GM04504 (cell line): ENCODE measurements at places on chromosomes 7 and 10.

DNA sequence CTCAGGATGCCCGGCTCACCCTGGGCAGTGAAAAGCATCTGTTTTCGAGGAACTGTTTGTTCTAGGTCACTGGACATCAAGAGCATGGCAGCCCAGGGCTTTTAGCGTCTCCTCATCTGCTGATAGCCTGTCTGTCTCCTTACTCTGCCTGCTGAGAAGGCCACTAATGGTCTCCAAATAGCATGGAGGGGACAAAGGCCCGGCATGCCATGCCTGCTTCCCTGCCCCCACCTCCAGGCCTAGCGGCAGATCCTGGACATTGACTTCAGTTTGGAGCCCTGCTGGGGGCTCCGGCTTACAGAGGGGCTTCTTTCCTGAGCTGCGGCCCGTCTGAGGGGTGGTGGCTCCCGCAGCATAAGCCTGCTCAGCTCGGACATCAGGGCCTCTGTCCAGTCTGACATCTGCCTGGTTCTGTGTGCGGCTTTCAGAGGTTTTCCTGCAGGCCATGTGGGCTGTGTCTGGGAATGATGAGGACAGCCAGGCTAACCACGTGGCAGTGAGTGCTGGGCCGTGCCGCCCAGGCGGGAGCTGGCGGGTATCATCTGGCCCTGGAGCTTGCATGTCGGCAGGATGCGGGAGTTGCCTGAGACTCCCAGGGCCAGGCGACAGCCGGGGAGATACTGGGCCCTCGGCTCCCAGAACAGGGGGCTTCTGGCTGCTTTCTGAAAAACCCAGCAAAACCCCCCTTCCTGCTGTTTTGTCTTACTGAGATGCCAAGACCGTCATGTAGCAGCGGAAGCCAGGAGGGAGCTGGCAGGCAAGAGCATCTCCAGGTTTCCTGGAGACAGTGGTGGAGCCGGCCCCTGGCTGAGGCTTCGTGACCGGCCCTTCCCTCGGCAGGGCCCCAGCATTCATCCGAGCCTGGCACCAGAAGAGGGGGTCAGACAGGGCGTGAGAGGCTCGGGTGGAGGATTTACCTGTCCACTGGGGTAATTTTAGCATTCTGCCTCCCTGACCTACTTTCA, 9.2 kb downstream of the PFKFB3 start:
- DNase-seq: no peak

DNA sequence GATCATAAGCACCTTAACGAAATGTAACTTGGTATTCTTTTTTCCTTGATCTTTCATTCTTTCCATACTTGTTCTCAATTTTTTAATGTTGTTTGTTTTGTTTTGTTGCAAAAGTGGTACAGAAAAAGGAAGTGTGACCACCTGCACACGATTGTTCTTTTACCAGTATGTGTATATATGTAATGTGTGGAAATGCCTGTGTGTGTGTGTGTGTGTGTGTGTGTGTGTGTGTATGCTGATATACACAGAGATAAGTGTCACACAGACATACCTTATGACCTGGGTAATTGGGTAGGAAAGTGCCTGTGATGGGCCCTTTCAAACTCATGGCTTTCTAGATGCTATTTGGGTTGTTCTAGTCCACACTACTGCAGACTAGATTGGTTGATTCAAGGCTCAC, 14.0 kb downstream of the INHBA start:
- DNase-seq: no peak

GRCh38 chr7:69653806-69654205, 55.5 kb downstream of the AUTS2 start:
- DNase-seq: no peak

DNA sequence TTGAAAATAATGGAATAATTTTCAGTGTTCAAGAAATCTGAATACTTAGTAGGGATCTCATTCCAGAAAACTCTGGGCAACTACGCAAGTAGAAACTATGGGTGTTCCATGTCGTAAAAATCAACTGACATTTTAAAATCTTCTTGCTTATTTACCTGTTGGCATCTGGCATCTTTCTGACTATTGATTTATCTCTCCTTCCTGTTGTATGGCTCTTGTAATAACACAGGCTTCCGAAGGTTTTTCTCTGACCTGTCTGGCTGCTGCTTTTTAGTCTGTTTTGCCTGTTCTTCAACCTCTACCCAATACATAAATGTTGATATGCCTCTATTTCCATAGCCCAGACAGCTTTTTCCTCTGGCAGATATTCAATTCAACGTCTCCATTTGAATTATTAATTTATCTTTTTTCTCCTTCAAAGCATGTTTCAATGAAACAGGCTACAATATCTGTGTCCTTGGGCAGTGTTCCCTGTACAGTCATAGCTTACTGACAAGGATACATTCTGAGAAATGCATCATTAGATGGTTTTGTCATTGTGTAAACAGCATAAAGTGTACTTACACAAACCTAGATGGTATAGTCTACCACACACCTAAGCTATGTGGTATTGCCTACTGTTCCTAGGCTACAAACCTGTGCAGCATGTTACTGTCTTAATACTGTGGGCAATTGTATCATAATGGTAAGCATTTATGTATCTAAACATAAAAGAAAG, 105.9 kb upstream of the ETV1 start:
- no peak for DNase-seq

DNA sequence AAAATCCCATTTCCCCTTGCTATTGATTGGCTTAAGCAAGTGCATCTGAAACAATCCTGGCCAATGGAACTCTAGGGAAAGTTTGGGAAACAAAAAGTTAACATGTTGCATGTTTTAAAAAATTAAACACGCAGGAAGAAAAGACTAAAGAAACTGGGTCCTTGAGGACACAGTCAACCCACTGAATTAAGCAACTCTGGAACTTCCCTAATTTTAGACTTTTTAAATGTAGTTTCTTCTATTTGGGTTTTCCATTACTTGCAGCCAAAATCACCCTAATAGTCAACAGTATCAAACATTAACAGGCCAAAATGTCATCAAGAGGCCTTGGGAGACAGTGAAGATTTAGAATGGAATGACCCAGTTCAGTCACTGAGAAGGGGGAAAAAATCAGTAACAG, 40.6 kb downstream of the OSBPL3 start:
- no peak for DNase-seq

GRCh38 chr10:51832652-51833383, 133.4 kb upstream of the CSTF2T start:
- peak; percentile 32 for DNase-seq

DNA sequence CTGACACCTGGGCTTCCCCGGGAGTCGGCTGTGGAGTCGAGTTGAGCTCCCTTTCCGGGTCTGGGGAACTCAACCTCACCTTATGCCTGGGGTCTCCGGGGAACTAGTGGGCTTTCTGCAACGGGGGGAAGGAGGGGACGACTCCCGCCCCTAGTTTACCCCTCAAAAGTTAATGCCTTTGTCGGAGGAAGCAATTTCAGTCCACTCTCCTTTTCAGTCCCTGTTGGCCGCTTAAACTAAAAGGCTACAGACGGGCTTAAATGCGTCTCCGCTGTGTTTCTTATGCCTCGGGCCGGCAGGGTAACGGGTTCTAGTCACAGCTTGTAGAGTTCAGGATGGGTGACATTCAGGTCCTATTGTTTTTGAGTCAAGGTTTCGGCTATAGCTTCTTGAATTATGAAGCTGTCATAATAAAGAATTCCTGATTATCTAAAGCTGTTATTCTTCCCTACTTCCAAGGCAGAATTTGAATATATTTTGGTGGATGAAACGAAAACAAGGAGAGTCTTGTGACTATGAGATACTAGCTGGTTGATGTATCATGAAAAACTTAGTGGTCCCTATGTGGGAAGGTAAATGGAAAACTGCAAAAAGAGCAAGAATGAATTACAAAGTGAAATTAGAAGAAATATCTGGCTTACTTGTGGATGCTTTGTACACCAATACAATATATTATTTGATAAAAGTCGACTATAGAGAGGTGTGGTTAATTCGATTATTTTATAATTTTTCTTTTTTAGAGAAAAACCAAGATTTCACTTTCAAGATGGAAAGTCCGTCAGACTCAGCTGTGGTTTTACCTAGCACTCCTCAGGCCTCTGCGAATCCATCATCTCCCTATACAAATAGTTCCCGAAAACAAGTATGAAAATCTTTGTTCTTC, 495 bp downstream of the SFR1 start:
- DNase-seq: no peak

DNA sequence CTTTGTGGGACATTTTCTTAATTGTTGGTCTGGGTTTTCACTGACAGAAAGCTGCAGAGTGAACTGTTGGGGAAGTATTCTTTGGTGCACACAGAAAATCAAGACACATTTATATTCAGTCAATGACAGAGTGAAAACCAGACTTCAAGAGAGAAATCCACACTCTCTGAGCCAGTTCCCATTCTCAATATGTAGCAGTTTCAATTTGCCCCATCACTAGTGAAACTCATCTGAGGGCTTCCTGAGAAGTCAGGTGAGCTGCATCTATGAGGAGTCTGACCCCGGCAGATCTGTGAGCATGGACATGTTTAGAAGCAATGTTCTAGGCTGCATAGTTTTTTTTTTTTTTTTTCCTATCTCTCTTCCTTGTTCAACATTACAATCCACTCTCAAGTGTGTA, 163.7 kb upstream of the AHR start:
- no peak for DNase-seq

GRCh38 chr7:1325646-1326510, 93.2 kb downstream of the UNCX start:
- DNase-seq: no peak

DNA sequence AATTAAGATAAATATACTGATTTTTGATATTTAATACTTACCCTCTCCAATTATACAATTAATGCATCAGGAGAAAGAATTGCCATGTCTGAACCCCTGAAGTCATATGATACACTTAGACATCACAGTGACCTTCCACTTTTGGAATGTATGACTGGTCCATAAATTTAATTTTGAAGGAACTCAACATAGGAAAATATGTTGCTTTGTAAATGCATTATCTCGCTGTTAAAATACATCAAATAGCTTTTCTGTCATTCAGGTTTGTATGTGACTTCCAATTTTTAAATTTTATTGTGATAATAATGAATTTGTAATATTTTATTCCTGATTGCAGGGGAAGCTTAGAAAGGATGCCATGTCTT, 631.9 kb upstream of the ANKRD30A start:
- no peak for DNase-seq

GRCh38 chr10:129833994-129834739, 129.9 kb downstream of the EBF3 start:
- no peak for DNase-seq

DNA sequence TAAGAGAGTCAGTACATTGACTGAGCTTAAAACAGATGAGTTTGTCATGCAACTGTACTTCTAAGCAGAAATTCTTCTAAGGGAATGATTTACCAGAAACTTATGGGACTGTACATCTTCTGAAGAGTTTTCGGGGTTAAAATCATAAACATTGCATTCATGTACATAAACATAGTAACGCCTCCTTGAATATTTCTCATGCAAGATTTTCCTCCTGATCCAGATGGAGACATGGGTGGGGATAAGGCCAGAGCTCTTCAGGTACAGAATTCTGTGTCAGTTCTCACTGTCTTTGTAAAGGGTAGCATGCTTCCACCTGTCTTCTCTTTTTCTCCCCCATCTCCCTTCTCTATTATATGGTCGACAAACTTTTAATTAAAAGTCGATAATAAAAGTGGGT, 335.3 kb downstream of the ABCA13 start:
- no peak for DNase-seq

GRCh38 chr7:99098286-99098823, 45.6 kb downstream of the SMURF1 start:
- DNase-seq: no peak

- DNase-seq: no peak
These were observed 20.0 kb downstream of the XPNPEP1 start for GRCh38 chr10:109902992-109903947.

- no peak for DNase-seq
These were observed 73.8 kb upstream of the CDK1 start for GRCh38 chr10:60704471-60704870.

DNA sequence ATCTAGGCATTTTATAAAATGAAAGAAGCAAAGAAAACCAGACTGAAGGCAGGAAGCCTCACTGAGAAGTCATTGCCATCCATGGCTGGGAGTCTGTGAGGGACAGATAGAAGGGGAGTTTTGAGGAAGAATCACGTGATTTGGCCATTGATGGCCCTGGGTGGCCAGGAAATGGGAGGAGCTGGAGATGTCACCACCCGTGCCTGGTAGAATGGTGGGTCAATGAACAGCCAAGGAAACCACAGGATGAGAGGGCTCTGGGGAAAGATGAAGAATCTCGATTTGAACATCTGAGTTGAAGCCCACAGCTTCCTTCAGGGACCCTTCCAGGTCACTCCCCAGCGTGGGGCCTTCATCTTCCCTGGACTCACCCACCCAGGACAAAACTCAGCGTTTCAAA, 103.3 kb upstream of the CHST15 start:
- DNase-seq: no peak

GRCh38 chr7:128007303-128007680, 23.9 kb downstream of the LRRC4 start:
- no peak for DNase-seq

GRCh38 chr7:50142425-50143017, 49.5 kb upstream of the ZPBP start:
- peak; percentile 2 for DNase-seq

DNA sequence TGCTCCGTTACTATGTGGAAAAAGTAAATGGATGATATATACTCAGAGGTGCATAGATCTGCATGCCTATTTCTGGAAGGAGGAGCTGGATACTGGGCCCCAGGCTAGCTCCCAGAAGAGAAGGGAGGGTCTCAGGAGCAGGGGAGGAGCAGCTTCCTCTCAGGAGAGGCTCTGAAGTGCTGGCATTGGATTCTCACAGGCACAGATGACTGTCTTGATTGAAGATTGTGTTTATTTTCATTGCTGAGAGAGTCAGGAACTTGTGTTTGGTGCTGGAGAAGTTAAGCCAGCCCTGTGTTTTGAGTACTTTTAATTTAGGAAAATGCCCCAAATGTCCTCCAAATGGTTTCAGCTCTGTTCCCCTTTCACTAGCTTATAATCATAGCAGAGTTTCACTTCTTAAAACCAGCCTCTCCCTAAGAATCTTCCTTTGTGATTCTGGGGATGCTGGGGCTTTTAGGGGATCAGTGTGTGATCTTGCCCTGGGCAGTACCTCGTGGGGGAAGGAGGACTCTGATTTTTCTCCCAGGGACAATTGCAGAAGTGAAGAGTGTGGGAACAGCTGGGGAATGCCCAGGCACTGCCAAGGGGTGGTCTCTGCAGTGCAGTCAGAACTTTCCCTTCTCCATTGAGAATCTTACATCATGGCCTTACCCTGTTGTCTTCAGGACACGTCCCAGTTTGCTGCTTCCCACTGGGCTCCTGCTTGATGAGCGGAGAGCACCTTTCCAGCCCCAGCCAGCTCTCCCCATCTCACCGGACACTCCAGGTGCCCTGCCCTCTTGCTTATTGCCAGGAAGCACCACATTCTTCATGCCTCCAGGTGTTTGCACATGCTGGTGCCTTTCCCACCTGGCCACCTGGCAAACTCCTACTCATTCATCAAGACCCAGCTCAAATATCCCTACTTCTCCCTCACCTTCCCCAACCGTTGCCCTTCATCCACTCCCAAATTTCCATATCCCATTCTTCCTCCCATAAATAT, 102.8 kb downstream of the ARHGAP22 start:
- DNase-seq: no peak

- no peak for DNase-seq
These were observed 49.6 kb downstream of the ASB13 start for GRCh38 chr10:5616836-5617235.

GRCh38 chr10:112517451-112517862, 70.4 kb downstream of the VTI1A start:
- DNase-seq: no peak

GRCh38 chr10:63753808-63754207, 232.6 kb downstream of the REEP3 start:
- no peak for DNase-seq

- DNase-seq: no peak
These were observed 44.5 kb upstream of the COL13A1 start for GRCh38 chr10:69757206-69757552.
